ENCODE measurements at places on chromosomes 4 and X.

DNA sequence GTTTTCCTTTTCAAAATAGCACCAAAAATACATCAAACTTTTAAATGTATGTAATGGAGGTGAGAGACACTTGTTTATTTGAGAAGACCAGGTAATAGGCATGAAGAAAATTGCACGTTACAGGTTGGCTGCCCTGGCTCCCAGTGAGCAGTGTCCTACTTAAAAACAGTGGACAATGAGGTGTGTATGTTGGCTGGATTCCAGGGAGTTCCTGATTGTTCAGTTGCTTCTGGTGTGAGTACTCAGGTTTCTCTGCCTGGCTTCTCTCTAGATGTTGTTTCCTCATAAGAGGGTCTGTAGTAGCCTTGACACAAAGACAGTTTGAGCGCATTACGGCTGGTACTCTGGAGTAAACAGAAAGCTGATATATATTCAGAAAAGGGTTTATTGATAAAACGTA lies 29.4 kb downstream of the SNX25 start:
- no peak for DNase-seq

GRCh38 chr4:153479101-153479500 lies 12.9 kb downstream of the TMEM131L start:
- no peak for DNase-seq

- no peak for DNase-seq
Observed at GRCh38 chr4:186765673-186766546, 42.3 kb upstream of the FAT1 start.

DNA sequence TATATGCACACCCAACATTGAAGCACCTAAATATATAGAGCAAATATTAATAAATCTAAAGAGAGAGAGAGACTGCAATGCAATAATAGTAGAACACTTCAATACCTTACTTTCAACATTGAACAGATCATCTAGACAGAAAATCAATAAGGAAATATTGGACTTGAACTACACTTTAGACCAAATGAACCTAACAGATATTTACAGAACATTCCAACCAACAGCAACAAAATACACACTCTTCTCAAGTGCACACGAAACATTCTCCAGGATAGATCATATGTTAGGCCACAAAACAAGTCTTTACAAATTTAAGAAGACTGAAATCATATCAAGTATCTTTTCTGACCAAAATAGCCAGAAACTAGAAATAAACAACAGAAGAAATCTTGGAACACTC lies 66.6 kb downstream of the CD99L2 start:
- DNase-seq = no peak

GRCh38 chr4:182339221-182339641 lies 96.0 kb downstream of the TENM3 start:
- no peak for DNase-seq

GRCh38 chr4:26365537-26366150 lies 44.8 kb downstream of the RBPJ start:
- DNase-seq = peak; percentile 27

DNA sequence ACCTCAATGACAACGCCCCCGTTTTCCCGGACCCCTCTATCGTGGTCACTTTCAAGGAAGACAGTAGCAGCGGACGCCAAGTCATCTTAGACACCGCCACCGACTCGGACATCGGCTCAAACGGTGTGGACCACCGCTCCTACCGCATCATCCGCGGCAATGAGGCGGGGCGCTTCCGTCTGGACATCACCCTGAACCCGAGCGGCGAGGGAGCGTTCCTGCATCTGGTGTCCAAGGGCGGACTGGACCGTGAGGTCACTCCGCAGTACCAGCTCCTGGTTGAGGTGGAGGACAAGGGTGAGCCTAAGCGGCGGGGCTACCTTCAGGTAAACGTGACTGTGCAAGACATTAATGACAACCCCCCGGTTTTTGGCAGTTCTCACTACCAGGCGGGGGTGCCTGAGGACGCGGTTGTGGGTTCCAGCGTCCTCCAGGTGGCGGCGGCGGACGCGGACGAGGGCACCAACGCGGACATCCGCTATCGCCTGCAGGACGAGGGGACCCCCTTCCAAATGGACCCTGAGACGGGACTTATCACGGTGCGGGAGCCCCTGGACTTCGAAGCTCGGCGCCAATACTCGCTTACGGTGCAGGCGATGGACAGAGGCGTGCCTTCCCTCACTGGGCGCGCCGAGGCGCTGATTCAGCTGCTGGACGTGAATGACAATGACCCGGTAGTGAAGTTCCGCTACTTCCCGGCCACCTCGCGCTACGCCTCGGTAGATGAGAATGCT lies 2.2 kb downstream of the FAT4 start:
- DNase-seq = no peak

DNA sequence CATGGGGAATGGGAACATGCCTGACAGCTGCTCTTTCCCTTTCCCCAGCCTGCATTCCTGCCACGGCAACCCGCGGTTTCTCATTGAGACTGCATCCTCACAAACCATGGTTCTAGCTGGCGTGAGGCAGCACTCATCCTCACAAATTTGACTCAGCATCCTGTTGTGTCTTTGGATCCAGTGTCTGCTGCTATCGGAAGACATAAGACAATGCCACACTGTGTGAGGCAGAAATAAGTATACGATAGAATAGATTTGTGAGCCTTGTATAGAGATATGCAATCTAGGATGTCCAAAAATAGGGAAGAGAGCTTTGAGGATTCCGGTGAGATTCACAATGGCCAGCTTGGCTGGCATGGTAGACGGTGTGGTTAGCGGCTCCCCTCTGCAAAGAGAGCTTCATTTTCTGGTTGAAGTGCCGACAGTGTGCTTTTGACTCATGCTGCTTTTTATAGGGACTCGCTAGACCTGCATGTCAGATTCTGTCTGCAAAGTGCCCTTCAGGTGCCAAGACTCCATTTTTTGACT lies 161.3 kb upstream of the PSAPL1 start:
- no peak for DNase-seq

GRCh38 chr4:116469582-116469981 lies 615.8 kb downstream of the TRAM1L1 start:
- no peak for DNase-seq

DNA sequence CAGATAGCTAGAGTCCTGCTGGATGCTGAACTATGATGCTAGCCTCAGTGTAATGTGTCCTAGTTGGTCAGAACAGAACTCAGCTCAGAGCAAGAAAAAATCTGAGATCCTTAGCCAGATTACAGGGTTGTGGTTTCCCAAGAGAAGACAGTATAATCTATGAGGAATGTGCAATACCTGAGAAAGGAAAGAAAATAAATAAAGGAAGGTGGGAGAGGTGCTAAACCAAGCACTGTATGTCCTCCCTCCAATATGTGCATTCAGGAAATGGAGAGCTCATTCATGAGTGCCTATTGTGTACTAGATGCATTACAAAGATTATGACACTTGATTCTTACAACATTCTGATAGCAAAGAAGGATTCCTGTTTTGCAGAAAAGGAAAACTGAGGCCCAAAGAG lies 7.5 kb downstream of the USP26 start:
- DNase-seq = no peak

- no peak for DNase-seq
Observed at GRCh38 chrX:85998954-85999353, 48.4 kb downstream of the CHM start.

- no peak for DNase-seq
Observed at GRCh38 chrX:115089419-115089818, 72.0 kb upstream of the IL13RA2 start.

DNA sequence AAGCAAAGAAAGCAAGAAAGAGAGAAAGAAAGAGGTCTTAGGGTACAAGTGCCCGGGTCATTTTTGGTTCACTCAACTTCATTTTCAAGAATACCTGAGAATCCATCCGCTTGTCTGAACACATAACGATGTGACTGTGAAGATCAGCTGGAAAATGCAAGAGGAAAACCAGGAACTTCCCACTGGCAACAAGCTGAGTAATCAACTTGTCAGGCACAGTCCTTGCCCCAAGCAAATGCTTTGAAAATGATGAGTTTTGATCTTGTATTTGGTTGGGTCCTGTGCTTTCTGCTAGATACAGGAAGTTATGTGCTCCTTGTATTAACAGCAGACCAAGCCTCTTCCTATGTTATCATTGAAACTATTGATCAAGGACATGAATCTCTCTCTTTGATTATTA lies 239.1 kb downstream of the ASMT start:
- no peak for DNase-seq

- no peak for DNase-seq
Observed at GRCh38 chrX:13732246-13733067, 2.0 kb downstream of the TRAPPC2 start.

GRCh38 chrX:121106484-121107235 lies 59.2 kb downstream of the GLUD2 start:
- no peak for DNase-seq

GRCh38 chr4:145716200-145716599 lies 36.3 kb downstream of the C4orf51 start:
- DNase-seq = no peak

GRCh38 chr4:168537571-168537970 lies 40.7 kb downstream of the PALLD start:
- no peak for DNase-seq

DNA sequence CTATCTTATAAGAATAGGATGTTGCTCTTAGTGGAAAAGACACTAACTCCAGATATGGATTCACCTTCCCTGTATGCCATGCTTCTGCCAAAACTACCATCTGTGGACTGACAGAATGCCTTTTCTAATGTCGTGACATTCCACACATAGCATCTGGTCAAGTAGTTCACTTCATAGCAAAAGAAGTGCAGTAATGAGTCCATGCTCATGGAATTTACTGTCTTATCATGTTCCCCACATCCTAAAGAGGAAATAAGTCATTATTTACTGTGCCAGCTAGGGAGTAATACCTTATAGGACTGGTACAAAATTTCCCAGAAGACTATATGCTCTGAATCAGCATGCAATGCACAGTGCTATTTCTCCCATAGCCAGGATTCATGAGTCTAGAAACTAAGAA lies 562.4 kb downstream of the TLL1 start:
- no peak for DNase-seq

DNA sequence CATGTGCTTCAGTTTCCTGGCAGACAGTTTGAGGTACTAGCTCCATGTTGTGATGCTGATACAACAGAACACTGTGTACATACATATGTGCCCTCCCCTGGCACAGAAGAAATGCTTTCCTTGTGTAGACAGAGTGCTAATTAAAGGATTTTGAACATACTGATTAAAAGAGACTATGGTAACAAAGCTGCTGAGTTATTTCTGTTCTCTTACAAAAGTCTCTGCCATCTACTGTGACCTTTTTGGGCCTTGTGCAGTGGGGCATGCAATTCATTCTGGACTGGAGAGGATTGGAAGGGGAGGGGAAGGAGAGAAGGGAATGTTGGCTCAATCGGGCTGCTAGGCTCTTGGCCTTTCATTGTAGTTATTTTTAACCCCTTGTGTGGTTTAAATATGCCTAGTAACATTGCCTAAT lies 6.0 kb downstream of the PDLIM5 start:
- DNase-seq = no peak

GRCh38 chr4:182222766-182223165 lies 20.4 kb upstream of the TENM3 start:
- no peak for DNase-seq

DNA sequence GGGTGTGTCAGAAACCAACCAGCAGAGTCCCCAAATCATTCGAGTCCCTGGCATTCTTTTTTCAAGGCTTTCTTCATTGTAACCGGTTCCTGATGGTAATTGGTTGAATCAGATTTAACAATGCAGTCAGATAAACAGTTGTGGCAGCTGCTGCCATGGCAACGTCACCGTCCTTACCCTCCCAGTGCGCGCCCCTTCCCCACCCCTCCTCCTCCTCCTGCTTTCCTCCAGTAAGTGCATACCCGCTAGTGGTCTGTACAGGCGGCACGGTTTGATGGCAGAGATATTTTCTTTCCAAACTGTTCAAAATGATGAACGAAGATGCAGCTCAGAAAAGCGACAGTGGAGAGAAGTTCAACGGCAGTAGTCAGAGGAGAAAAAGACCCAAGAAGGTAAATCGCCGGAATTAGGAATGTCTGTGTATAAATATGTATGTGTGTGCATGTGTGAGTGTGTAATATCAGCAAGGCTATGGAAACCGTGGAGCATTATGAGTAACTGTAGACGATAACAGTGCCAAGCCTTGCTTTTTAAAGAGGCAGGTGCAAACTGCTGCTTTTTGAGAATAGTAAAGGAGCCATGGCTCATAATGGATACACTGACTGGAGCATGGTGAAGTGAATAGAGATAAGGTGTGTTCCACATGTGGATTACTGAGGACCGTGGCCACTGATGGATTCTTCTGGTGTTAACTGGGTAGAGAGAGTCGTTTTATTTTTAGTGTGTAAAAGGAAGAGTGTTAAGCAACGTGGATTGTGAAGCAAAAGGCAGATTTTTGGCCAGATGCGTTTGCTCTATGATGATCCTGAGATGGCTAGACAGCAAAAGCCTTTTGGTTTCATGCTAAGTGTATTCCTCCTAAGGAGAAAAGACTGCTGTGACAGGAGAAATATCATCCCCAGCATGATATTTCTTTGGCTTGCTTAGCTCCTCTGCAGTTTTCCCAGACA lies at the start of gene ANK2:
TSS of gene ANK2 (plus strand) at position 233 of the 950 bp plus-strand sequence. CDS start at position 309, 76 bp downstream.
- no peak for DNase-seq

DNA sequence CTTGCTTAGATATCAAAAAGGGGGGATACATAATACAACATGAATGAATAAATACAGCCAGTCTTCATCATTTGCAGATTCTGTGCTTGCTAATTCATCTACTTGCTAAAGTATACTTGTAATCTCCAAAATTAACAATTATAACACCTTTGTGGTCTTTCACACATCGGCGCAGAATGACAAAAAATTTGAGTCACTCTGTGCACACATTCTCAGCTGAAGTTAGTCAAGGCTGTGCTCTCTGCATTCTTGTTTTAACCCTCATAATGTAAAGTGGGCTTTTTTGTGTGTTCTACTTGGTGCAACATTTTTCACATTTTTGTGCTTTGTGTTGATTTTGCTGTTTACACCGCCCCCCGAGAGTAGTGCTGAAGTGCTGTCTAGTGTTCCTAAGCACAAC lies 65.8 kb upstream of the GPRIN3 start:
- no peak for DNase-seq

- no peak for DNase-seq
Observed at GRCh38 chrX:16023790-16024734, 99.3 kb upstream of the GRPR start.

GRCh38 chr4:57405359-57405758 lies 295.2 kb upstream of the IGFBP7 start:
- no peak for DNase-seq

DNA sequence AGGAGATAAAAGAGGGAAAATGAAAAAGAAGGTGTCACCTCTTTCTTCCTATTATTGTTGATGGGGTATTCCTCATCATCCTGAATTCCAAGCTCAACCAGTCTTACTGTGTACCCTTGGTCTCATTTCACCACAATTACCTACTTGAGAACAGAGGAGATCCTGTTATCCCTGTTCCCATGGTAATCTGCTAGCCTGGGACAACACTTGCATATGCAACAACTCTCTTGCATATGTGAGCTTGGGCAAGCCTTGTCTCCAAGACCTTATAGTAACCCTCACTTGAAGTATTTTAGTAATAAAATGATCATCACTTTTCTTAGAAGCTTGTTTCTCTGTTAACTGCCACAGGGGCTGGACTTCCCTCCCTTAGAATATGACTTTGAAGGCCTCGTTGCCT lies 253.7 kb downstream of the NAP1L3 start:
- DNase-seq = no peak

Measured in hematopoietic multipotent progenitor cell treated with erythropoietin and hydrocortisone succinate and interleukin-3 and kit ligand, for 8 days (in vitro differentiated cells).